ENCODE measurements at places on chromosomes 6 and 20.

DNA sequence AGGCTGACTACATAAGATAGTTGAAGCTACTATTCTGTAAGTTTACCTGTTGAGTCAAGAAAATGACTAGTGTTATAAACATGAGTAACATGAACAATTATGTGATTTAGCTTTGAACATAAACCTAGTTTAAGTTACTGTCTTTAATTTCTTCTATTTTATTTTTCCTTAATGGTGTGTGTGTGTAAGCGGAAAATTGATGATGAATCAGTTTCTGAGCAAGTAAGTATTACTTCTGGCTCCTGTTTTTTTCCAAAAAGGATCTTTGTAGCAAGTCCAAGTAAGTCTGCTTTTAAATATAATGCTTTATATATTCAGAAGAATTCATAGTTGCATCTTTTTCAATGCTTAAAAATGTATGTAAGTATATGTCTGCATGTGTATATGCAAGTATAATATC lies 786.8 kb downstream of the EYS start:
- DNase-seq: no peak

- peak; percentile 26 for DNase-seq
Measured at GRCh38 chr20:36548006-36548315, 6.6 kb downstream of the MYL9 start.

GRCh38 chr20:60090631-60091030 lies 132.4 kb downstream of the CDH26 start:
- DNase-seq: no peak

DNA sequence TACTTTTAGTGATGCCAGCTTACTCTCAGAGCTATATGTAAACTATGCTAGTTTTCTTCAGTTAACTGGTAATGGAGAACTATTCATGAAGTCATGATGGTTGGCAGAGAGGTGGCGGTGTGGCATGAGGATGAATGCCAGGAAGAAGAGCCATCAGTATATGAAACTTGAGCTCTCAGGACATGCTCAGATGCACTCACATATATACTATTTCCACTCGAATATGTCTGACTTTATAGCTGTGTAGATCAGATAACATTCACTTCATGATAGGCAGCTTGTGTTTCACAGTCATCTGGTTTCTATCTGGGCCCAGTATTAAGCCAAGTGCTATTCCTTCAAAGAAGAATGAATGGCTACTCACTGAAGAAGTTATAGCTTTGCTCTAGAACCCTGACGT lies 46.2 kb upstream of the CEP85L start:
- no peak for DNase-seq
